ENCODE measurements at places on chromosomes 12 and 14.
A peak's percentile ranks its signal among the peaks of the same experiment; 100 is the strongest.

DNA sequence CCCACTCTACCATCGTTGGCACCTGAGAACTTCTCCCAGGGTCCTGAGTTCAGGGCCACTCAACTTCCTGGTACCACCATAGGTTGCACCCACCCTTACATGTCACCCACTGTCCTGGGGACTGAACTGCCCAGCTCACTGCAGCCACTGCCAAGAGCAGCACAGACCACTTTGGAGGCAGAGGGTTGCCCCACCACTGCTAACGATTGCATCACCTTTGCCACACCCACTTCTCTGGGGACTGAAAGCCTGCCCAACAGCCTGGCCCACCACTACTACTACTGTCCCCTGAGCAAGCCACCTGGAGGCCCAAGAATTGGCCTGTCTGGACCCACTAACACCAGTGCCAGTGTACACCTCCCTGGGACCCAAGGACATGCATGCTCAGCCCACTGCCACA lies 27.6 kb downstream of the CACNA2D4 start:
- DNase-seq: no peak
- no peaks in the 10 kb centered on the region for H3K4me1 ChIP-seq
- H3K27ac ChIP-seq: no peak overlapping the region
- no peaks in the 10 kb centered on the region for H3K36me3 ChIP-seq
- no peak overlapping the region for H3K4me3 ChIP-seq

DNA sequence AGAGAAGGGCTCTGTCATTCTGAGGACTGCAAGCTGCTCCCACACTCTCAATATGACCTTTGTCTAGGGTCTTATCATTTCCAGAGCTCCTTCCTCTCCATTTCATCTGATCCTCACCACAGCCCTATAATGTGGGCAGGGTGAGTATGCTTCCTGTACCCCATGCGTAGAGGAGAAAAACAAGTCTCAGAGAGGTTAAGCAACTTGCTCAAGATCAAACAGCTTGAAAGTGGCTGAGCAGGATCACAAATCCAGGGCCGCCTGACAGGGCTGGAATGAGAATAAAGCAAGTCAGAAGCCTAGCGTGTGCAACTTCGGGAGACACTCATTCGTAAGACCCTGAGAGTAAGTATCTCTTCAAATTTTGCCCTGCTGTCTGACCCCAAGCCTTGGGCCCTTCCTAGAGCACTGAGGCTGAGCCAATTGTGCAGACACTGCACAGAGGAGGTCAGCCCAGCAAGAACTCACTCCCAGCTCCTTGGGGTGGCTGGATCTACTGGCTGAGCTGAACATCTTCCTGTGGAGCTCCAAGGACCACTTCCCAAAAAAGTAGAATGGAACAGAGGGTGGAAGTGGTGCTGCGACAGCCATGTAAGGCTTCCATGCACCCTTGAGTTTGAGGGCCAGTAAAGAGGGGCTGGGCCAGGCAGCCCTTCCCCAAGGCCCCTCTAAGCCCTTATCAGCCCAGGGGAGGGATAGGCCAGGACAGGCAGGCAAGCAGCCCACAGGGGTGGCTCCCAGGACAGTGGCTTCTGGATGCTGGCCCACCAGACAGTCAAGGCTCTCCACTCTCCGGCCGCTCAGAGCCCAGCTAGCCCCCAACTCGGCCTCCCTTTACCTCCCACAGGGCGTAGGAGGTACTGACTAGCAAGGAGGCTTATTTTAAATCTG lies 10.5 kb downstream of the ZFP36L1 start:
- H3K27ac ChIP-seq: peak overlapping the region; percentile 82
- H3K36me3 ChIP-seq: no peaks in the 10 kb centered on the region
- H3K4me3 ChIP-seq: no peak overlapping the region
- H3K4me1 ChIP-seq: peaks cover 72% of the 10 kb centered on the region
- peak; percentile 50 for DNase-seq
- H3K27me3 ChIP-seq: no peaks in the 10 kb centered on the region

- DNase-seq: no peak
- H3K36me3 ChIP-seq: no peaks in the 10 kb centered on the region
- no peak overlapping the region for H3K27ac ChIP-seq
- no peaks in the 10 kb centered on the region for H3K4me1 ChIP-seq
- H3K27me3 ChIP-seq: no peaks in the 10 kb centered on the region
Measured at GRCh38 chr14:61129168-61129745, 148.2 kb downstream of the SLC38A6 start.

DNA sequence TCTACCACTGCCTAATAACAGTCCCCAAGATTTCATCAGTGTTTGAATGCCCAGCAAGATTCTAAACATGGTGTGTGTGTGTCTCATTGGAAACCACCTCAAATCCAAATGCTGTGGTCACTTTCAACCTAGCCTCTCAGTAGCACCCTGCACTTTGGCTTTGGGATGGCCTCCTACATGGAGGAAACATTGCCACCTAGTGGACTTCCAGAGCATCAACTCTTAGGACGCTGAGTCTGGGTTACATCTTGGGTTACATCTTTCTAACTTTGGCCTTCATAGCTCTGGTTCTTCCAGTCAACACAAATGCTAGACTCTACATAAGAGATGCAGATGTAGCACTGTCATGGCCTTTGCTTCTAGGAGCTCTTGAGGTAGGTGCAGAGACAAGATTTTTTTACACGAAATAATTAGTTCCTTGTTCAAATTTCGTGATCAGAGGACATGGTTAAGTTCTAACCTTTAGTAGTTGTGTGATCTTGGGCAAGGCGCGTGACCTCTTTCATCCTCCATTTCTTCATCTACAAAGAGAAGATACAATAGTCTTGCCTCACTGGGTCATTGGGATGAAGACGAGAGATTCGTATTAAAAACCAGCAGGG lies 113.5 kb upstream of the VASH1 start:
- H3K27ac ChIP-seq: no peak overlapping the region
- no peaks in the 10 kb centered on the region for H3K27me3 ChIP-seq
- DNase-seq: peak; percentile 0
- no peaks in the 10 kb centered on the region for H3K36me3 ChIP-seq
- no peaks in the 10 kb centered on the region for H3K4me1 ChIP-seq
- H3K4me3 ChIP-seq: no peak overlapping the region

DNA sequence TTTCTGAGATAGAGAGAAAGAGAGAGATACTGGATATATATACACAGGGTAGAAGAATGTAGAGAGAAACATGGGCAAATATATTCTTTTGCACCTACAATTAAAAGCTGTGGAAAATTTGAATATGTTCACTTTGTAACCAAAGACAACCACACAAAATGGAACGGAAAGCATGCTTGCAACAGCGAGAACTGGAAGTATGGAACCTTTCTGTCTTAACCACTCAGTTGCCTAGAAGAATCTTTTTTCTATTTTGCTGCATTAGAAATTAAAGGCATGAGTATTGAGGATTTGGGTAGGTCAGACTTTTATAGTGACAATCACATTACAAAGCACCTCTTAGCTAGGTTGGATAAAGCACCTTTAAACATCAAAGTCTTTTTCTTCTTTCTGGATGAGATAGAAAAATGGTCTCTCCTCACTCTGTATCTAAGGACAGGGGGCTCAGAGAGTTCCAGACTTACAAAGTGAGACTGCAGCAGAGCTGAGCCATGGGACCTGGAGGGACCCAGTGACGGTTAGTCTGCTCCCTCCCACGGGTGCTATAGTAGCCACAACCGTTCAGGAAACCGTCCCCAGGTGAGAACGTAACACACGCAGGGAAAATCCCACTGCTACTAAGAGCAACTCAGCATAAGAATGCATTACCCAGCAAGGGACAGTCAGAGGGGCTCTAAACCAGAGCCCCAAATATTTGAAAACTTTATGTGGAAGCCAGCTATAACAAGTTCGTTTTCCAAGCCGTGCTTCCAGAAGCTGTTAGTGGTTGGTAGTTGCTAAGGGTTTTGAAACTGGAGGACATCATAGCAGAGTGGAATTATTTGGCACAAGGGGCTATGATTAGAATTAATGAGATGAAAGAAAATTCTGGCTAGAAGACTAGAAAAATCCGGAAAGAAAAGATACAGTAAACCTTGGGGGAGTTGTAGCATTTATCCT lies 97.1 kb downstream of the DAD1 start:
- peak; percentile 36 for DNase-seq
- no peak overlapping the region for H3K4me3 ChIP-seq
- H3K36me3 ChIP-seq: no peaks in the 10 kb centered on the region
- H3K4me1 ChIP-seq: no peaks in the 10 kb centered on the region
- H3K27me3 ChIP-seq: no peaks in the 10 kb centered on the region

All from effector memory CD4-positive, alpha-beta T cell (primary cell).